ENCODE measurements at places on chromosomes 7 and 10.
A peak's percentile ranks its signal among the peaks of the same experiment; 100 is the strongest.

DNA sequence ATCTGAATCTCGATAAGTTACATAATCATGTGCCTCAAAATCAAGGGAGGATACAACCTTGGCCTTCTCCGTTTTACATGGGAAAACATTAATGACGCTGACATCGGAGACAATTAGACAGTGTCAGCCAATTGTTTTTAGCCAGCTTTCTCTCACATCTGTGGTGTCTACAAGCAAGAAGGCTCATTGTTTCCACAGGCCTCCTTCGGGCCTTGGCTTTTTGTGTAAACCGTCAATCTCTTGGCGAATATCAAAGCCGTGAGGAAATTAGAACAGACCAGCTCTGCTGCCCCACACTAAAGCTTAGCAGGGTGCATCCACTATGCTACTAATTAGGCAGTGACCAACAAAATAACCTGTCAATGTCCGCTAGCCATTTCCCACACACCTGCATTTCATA, 43.2 kb downstream of the VAX1 start:
- DNase-seq: no peak

- no peak for DNase-seq
These were observed 208.7 kb downstream of the PAXIP1 start for GRCh38 chr7:154794147-154794780.

DNA sequence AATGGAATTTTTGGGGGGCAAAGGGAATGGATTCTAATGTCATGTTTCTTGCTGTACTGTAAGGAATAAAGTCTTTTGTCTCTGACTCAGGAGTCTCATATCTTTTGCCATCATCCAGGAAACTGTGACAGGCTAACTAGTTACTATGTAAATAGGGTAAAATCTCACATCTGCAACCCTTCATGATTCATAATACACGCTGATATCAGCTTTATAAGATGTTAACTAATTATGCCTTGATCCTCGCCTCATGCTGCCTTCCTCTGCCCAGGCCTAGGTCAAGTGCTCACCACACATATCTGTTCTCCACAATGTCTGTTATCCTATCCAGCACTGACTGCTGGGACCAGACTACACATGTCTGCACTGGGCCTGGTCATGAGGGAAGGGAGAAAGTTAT, 81.3 kb upstream of the CXCL12 start:
- no peak for DNase-seq

GRCh38 chr10:33666686-33667480, 332.4 kb upstream of the NRP1 start:
- no peak for DNase-seq

DNA sequence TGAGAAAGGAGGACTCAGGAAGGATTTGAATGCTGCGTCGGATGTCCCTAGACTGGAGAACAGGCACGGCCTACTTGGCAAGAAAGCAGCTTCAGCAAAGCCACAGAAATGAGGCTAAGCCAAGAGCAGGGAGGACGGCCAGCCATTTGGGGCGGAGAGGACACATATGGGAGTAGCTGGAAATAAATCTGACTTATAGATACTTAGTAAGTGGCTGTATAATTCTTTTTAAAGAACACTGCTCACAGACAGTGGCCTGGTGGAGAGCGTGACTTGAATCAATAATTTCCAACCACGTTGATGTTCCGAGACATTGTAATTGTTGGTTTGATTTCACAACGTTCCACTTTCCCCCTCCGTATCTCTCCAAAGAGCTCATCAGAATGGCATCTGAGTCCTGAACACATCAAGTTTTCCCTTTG, 67.7 kb upstream of the JCAD start:
- DNase-seq: no peak

GRCh38 chr7:67854221-67855178, 857.9 kb downstream of the TYW1 start:
- no peak for DNase-seq

GRCh38 chr10:59456199-59456598, 93.8 kb upstream of the FAM13C start:
- DNase-seq: no peak

GRCh38 chr10:48804740-48805182, 120.1 kb downstream of the WDFY4 start:
- no peak for DNase-seq

GRCh38 chr7:136958016-136958415, 89.6 kb downstream of the CHRM2 start:
- DNase-seq: no peak

GRCh38 chr10:21526860-21527597, 1.5 kb upstream of the SKIDA1 start:
- DNase-seq: peak; percentile 26

DNA sequence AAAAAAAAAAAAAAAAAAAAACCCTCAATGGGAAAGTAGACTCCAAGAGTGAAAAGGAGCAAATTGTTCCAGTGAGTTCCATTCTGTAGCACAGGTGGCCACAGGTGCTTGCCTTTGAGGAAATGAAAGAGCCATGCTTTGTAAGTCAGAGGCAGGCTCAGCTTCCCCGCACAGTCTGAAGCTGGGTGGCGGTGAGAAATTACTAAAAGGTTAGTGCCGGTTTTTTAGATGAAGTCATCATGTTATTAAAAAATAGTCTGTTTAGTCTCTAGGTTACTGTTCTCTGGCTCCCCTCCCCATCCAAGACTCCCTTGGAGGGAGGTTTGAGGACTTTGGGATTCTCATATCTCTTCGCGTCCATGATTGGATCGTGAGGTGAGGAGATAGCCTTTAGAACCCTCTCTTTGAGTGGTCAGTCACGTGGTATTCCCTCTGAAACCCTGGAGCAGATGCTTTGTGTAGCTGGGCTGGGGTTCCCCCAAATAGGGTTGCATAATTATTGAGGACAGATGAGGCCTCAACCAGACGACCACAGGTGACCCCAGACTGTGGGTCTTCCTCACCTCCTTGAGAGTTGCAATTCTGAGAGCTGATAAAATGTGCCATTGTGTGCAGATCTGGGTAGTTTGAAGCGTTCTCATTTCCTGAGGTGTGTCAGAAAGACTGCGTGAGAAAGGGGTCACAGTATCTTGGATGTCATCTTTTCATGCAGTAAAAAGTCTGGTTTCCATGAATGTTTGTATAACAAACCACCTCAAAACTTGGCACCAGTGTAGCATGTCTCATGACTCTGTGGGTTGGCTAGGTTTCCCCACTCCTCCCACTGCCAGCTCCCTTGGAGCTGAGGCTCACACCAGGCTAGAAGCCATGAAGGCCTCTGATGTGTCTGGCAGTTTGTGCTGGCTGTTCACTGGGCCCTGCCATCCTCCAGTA, 27.1 kb downstream of the OGDH start:
- peak; percentile 56 for DNase-seq

DNA sequence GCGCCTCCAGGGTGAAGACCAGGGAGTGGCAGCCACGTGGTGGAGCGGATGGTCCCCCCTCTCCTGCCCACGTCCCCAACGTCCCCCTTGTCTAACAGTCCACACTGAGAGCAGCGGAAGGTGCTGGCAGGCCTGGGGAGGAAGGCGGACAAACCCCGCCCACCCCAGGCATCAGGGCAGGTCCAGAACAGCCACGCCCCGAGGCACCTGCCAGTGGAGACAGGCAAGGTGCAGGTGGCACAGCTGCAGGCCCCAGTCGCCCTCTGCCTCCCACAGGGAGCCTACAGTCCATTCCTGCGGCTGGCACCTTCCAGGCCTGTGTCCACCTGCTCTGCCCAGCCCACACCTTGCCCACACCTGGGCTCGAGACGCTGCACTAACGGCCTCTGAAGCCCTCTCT, 24.9 kb downstream of the CYP2W1 start:
- DNase-seq: no peak

GRCh38 chr10:86450806-86451603, 70.6 kb downstream of the WAPL start:
- DNase-seq: no peak

DNA sequence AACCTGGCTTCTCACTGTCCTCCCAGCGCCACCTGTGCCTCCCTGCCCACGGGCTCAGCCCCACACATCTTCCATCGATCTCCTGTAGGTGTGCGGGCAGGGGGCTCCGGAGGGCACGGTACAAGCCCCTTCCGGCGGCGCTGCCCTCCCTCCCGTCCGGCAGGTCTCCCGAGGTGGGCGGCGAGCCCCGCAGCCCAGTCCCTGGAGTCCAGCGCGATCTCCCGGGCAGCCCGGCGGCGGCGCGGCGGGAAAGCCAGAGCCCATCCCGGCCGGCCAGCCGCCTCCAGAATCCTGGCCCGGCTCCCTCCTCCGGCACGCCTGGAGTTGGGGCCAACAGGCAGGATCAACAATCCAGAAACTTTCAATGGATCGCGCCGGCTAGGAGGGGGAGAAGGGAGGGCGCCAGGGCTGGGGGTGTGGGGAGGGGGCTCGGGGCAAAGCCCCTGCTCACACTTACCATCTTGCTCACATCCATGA, 100.1 kb downstream of the HIP1 start:
- DNase-seq: no peak

GRCh38 chr7:70472601-70473237, 659.2 kb upstream of the GALNT17 start:
- no peak for DNase-seq

GRCh38 chr10:70673043-70673928, 980 bp downstream of the ADAMTS14 start:
- DNase-seq: no peak

DNA sequence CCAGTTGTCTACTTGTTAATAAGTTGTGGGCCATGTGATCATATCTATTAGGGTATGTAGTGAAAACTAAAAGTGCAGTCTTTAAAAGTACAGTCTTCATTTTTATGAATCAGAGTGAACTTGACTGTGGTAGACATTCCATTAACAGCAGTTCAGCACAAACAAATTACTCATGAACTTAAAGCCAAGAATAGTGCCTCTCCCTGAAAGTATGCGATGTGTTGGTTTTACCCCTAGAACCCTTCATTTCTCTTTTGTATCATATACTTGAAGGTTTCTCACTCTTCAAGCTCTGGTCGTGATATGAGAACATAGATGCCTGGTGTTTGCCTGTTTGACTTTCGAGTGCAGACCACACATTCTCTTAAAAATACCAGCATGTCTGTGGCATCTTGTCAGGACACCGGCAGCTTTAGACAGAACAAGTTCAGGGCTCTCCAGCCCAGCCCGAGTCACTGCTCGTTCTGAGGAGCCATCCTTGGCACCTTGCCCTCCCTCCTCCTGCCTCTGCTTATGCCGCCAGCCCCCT, 159.3 kb downstream of the LCOR start:
- no peak for DNase-seq

- no peak for DNase-seq
These were observed 132.7 kb downstream of the AOAH start for GRCh38 chr7:36591636-36592035.

- no peak for DNase-seq
These were observed 41.6 kb downstream of the LAMB1 start for GRCh38 chr7:107961405-107961804.

DNA sequence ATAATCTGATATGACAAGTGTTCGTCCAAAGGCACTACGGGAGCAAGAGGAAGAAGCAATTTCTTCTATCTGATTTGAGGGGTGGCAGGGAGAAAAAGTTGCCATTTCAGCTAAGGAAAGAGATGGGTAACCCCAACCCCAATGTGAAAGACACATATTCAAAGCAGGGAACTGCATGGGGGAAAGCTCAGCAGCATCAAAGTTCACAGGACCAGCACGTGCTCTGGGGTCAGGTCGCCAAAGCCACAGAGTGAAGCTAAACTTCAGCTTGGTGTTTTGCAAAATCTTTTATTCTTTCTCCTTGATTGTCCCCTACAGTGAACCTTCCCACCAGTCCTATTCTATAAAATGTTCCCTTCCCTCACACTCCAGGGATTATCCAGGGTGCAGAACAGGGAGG, 112.8 kb upstream of the PPP2R2D start:
- no peak for DNase-seq

DNA sequence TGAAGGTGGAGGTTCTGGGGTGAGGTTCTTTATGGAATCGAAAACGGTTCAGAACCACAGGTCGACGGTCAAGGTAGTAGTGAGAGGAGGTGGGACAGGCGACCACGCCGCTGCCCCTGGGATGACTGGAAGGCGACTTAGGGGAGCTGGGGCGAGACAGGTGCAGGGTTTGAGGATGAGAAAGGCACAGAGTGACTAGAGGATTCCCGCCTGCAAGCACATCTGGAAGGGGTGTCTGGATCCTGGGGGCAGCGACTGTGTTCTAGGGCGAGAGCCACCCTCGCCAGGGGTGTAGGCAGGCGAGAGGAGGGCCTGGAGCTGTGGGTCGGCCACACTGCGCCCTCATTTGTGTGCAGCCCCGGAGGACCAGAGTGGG, 468 bp upstream of the IRF5 start:
- DNase-seq: no peak

DNA sequence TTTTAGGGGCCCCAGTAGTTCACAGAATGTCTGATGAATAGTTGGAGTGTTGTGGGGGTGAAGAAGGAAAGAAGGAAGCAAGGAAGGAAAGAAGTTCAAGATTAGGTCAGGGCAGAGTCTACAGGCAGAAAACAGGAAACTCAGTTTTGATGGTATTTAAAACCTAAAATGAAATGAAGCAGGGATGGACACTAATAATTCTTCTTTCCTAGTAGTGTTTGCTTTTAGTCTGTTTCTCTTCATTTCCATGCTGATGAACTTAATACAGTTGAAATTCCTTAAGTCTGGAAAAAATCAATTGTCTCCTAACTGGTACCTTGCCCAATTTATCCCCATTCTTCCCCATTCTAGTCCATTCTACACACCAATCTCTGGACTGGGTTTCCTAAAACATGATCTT, 59.0 kb upstream of the GSAP start:
- no peak for DNase-seq

DNA sequence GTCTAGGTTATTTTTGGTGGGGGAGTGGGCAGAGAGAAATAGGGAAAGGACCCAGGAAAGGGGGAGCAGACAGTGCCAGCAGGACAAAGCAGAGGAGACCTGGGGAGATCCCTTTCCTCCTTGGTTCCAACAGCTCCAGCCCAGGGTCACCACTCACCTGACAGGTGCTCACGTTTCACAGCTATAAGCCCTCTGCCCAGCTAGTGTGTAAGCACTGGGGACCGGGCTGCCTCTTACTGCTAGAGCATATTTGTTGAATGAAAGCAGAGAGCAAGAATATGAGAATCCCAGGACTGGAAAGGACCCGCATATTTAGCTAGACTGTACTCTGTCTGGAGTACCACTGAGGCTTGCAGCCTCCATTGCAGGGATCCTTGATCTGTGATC, 6.7 kb downstream of the ZCCHC24 start:
- no peak for DNase-seq

DNA sequence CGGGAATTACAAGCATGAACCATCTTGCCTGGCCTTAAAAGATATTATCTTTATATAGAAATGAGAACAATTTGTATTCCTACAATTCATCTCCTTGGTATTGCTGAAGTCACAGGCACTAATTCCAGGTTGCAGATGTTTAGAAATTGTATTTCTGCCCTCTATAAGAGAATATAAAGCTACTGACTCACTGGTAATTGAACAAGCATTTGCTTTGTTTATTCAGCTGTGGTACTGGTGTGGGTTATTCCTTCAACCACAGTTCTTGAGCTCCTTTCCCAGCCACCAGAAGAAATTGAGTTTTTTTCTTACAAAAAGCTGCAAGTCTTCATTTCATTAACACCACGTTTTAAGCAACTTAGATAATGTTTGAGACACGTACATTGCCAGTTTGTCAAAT, 29.0 kb upstream of the MPP7 start:
- no peak for DNase-seq

DNA sequence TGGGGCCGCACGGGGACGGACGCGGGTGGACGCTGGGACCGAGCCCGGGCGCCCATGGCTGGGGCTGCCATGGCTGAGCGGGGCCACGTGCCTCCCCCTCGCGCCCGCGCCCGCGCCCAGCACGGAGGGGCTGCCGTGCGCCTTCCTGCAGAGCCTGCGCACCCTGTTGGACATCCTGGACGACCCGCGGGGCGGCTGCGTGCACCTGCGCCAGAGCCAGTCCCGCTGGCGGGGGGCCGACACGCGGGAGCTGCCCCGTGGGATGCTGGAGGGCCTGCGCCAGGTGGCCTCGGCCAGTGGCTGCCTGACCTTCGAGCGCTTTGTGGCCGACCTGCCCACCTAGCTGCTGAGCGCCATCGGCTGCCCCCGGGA, 72.5 kb upstream of the KCTD7 start:
- no peak for DNase-seq
